ENCODE measurements at places on chromosomes 1 and 21.

DNA sequence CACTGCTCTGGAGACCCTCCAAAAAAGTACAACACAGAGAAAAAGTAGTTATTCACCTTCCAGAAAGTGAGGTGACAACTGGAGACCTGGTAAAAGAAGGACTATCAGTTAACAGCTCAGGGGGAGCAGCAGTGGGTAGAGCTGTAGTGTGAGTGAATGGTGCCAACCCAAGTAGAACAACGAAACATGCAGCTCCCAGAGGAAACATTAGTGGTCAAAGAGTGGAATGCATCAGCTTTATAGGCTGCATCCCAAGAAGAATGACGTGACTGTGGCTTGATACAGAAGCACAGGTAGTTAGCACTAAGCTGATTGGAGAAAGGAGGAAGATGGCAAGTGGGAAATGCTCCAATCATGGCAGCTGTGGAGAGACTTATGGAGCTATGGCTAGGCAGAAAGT lies 275.7 kb upstream of the CAMK1G start:
- no peak for DNase-seq

- no peak for DNase-seq
These were observed 868 bp downstream of the C1orf21 start for GRCh38 chr1:184387476-184388318.

- DNase-seq, result no peak
These were observed 61.9 kb downstream of the TIAM1 start for GRCh38 chr21:31282095-31282709.

GRCh38 chr1:203506858-203507626 lies 13.1 kb downstream of the OPTC start:
- DNase-seq, result no peak

DNA sequence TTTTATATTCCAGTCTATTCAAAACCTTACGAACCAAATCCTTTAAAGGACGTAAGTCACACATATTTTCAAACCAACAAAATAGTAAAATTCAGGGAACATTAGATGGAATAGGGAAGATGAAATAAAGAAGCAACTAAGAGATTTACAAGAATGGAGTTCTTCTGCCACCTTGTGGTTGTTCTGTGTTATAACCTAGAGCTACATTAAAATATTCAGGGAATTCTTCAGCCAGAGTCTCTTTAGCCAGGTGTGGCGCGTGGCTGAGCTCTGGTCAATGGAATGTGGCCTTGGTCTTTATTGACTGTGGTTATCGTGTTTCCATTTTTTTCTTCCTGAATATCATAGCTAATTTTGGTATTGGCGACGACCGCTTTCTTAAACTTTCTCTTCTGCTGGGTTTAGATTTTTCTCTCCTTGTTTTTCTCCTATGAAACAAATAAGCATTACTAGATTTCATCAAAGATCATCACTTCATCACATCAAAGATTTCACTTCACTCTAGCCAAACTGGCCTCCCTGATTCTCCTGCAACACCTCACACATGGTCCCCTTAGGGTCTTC lies 221.3 kb downstream of the MRPL39 start:
- DNase-seq, result peak; percentile 38

GRCh38 chr1:115114308-115114707 lies 25.0 kb upstream of the TSPAN2 start:
- DNase-seq, result no peak

- no peak for DNase-seq
These were observed 439.0 kb upstream of the PLXNA2 start for GRCh38 chr1:208683141-208683540.

GRCh38 chr1:236951672-236952071 lies 52.6 kb downstream of the MT1HL1 start:
- DNase-seq, result no peak

- no peak for DNase-seq
These were observed 541 bp upstream of the CD58 start for GRCh38 chr1:116571215-116571919.

GRCh38 chr1:179953974-179954492 lies 577 bp upstream of the CEP350 start:
- DNase-seq, result no peak

- no peak for DNase-seq
These were observed at the start of gene CFHR3 for GRCh38 chr1:196774603-196775002. Gene CFHR3, plus strand, starts transcription at chr1:196774840. Its CDS starts 47 bp downstream, at chr1:196774887.
